ENCODE measurements at places on chromosomes 1 and 21. TPM values are rescaled to one million over a fixed set of nuclear protein-coding genes. Genes with fewer than 3 reads are reported as not detected.

GRCh38 chr1:19620786-19621185 lies 23.3 kb upstream of the NBL1 start:
- no peak for DNase-seq

DNA sequence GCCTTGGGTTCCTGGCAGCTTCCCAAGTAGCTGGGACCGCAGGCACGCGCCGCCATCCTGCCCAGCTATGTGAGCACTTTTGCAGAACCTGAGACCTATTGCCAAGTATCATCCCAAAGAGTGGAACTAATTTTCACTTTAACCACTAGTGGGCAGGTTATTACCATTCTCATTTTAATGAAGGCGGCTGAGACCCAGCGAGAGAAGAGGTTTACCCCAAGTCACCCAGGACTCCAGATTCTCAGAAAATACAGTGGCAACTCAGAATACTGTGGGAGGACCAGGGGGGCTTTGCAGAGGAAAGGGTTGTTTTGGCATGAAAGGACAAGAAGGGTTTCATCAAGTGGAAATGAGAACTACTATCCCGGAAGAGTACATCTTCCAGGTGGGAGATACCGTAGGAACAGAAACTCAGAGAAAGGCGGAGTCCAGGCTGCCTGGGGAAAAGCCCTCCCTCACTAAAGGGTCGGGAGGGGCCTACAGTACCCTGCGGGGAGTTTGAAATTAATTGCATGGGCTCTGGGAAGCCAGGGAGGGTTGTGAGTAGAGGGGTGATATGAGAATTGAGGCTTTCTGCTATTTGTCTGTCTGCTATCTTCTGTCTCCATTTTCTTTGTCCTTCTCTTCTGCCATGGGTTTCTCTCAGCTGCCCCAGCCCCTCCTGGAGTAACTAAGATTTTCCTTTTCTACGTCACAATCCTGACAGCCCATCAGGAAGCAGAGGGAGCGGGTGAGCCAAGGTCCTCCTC lies 7.2 kb upstream of the SEMA4A start:
- peak; percentile 99 for DNase-seq

DNA sequence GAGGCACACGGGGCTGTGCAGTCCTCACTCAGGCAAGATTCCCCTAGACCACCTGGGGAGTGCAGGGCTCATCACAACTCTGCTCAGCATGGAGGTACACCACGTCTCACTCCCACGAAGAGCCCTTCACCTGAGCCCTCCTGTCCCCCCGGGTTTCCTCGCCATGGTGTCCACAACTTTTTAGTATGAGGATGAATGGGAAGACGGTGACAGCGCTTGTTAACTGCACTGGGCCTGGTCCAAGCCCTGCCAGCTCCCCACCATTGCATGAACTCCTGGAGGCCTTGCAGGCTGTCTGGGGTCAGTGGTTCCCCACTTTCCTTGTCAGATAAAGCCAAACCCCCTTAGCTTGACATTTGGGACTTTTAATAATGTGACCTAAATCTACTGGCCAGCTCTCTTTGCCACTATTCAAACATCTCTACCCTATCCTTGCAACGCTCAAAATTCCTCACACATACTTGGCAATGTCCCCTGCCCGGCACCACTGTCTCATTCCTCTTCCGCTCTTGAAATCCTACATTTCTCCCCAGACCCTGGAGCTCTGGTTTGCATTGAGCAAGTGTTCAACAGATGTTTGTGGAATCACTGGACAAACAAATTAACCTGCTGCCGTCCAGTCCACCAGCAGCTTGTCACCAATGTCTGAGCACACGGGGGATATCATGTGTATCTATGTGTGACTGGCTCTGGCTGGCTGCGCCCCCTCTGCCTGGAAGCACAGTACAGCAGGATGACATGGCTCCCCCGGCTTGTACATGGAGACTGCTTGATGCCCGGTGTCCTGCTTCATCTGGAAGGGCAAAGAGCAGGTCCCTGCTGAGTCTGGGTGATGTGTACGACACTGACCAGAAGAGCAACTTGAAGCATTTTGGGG lies 11.2 kb downstream of the TMEM9 start:
- no peak for DNase-seq

FCRL2 gene
- total RNA-seq: not detected

- DNase-seq: no peak
Measured at GRCh38 chr1:107883562-107883961, 81.4 kb downstream of the VAV3 start.

KIF17 gene
- 3.6 TPM for total RNA-seq

DNA sequence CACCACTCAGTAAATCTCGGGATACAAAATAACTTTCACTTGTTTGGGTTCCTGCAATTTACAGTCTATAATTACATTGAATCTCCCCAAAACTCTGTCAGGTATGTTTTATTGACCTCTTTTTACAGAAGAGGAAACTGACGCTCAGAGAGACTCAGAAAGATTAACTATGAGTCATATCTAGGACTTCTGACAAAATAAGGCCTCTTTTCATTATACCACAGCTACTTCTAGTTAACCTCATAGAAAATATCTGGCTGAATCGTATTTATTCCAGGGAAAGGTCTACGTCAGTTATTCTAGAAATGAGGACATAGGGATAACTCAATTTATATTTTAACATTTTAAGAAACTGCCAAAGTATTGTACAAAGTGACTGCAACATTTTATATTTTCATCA lies 211.1 kb upstream of the FAM78B start:
- DNase-seq: no peak

DNA sequence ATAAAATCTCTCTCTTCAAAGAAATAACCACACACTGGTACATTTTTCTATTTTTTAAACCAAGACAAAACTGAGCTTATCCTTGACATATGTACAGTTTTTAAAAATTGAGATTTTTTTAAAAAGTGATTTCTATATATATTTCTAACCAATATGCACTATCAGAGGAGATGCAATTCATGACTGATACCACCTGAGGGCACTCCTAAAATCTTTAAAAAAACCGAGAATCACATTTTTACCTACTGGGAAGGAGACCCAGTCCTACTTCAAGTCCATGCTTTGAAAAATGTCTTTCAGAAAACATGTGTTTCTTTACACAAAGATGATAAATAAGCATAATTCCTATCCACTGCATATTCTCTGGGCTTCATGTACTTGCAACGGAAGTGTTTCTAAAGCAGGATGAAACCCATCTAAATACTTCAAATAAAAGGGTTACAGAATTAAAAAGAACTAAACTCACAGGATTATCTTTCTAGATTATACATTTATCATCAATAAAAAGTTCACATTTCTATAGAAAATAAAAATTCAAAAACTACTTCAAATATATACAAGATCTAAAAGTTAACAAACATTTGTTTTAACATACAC lies 98.6 kb downstream of the ENAH start:
- DNase-seq: peak; percentile 39

- peak; percentile 66 for DNase-seq
Measured at GRCh38 chr1:87805666-87806378, 477.1 kb downstream of the LMO4 start.

- no peak for DNase-seq
Measured at GRCh38 chr1:109849655-109850054, 61.0 kb upstream of the CSF1 start.

All from A172 (cell line).